ENCODE measurements at places on chromosomes 6 and 20.

DNA sequence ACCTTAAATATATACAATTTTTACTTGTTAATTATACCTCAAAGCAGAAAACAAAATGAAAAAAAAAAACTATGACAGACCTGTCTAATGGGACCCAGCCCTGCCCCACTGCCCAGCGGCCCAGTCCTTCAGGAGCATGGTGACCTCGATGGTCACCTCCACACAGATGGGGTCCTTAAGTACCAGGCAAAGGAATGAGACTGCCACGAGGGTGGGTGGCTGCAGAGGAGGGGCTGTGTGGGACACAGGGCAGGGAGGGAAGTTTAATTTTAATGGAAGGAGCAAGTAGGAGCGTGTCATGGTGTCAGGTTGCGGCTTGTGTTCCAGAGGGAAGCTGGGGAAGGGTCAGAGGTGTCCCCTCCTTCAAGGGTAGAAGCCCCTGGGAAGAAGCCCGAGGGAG, 28.6 kb downstream of the GABRR2 start:
- DNase-seq: no peak

DNA sequence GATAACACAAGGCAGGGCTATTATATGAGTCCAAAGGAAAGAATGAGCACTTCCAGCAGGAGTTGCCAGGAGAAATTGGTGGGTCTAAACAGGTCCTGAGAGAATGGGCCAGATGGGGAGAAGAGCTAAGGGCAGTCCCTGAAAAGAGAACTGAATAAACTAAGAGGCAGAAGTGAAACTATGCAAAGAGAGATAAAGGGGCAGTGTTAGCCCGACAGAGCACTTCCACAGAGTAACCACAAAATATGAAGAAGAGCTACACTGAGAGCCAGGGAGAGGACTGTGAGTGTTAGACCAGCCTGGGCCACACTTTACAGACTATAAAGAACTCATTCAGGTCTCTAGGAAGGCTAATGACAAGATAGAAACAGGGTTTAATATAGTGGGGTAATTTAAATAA, 43.8 kb downstream of the RALGAPA2 start:
- no peak for DNase-seq

DNA sequence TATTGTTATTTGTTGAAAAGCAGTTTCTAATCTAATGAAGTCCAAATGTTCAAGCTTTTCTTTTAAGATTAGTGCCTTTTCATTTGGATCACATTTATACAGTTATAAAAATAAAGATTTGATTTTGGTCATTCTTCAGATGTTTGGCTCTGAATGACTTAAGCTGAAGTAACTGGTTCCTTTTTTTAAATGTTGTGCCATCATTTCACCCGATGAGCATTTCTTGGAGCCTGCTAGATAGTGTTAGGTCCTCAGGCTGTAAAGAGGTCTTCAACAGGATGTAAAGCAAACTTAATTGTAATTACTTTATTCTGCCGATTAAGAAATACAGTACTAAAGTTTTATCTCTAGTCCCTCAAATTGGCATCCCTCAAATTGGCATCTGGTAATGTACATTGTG, 41.2 kb upstream of the ASIP start:
- no peak for DNase-seq

GRCh38 chr6:105968603-105969333, 117.4 kb upstream of the PRDM1 start:
- DNase-seq: no peak

DNA sequence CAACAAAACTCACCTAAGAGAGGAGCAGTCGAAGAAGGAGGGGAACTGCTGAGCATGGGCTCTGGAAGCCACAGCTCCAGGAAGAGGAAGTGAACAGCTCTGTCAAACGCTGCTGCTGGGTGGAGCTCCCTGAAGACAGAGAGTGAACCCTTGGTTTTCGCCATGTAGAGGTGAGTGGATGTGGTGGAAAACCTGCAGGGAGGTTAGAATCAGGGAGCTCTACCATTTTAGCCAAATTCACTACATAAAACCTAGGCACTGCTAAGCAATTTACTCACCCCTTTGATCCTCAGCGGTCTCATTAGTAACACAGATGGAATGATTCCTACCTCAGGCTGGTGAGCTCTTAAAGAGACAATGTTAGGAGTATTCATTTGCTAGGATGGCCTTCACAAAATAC, 19.4 kb upstream of the TFAP2A start:
- DNase-seq: no peak

DNA sequence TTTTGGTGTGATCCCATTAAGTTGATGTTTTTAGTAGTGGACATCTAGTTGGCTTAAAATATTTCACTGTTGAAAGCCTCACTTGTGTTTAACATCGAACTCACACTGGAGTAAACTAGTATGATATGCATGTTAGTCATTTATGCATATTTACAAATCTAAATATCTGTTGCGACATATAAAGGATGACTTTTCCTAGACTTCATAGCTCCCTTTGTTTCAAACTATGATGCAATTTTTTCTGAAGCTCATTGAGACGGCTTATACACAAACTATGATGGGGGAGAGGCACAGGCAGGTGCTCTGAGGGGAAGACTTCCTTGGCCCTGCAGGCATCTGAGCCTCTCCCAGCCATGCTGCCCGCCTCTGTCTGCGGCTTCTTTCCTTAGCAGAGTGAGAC, 11.8 kb upstream of the FOXC1 start:
- no peak for DNase-seq

GRCh38 chr20:34084227-34084923, 27.7 kb downstream of the EIF2S2 start:
- DNase-seq: no peak

DNA sequence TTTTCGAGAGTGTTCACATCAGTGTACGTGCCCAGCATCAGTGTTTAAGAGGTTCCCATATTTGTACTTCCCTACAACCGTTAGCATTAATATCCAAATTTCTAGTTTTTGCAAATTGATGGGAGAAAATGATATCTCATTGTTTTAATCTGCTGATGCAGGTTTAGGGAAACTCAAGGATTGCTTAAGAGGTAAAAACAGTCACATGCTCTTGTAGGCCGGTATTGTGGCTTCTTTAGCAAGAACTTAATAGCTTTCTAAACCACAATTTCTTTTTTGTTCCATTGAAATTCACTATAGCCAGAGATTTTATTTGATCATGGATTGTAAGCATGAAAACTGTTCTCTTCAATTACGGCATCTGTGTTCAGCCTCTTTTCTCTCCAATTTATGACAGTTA, 29.5 kb downstream of the BEND6 start:
- DNase-seq: no peak

DNA sequence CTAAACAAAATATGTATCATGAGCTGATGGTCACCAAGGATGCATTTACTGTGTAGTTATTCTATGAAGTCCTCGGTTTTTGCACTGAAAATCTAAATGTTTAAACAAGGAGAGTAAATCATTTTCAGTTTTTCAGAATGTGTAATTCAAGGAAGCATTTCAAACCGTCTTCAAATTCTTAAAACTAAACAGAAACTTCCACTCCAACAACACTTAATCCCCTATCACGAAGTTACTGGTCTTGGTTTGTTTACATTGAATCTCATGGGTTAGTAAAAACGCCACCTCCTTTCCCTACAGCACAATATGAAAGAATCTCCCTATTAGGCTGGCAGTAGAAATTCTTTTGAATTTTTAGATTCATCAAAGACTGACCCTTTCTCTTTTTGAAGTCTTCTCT, 192.9 kb downstream of the AIG1 start:
- DNase-seq: no peak

GRCh38 chr6:10759312-10759839, 11.8 kb downstream of the TMEM14B start:
- DNase-seq: no peak

DNA sequence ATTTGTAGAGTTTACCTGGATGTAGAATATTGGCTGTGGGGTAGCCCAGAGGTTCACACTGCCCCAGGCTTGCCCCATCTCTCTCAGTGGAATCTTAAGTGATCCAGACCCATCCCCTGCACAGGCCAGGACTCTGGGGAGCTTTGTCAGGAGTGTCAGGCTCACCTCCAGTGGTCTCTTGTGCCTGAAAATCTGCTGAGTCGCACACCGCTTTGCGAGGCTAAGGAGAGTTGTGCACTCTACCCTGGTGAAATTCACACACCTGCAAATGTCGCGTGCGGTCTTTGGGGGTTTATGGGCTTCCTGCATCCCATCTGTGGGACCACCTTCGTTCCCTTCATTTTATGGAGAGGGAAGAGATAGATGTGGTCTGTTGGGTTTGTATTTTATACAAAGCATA, 63.6 kb upstream of the KIF25 start:
- DNase-seq: no peak

DNA sequence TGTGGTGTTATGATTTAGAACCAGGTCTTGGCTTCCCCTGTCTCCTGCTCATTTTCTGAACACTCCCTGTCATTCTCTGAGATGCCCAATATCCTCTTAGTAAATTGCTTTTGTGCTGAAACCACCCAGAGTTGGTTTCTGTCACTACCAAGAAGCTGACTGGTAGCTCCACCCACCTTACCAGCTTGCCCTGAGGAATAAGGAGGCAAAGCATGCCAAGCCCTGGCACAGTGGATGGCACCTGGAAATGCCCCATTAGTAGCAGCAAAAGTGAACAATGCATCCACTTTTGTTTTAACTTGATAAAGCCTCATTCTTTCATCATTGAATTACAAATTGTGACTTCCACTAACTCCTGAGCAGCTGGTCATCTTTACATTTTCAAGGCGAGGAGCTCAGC, 157.7 kb downstream of the CDC5L start:
- DNase-seq: no peak

DNA sequence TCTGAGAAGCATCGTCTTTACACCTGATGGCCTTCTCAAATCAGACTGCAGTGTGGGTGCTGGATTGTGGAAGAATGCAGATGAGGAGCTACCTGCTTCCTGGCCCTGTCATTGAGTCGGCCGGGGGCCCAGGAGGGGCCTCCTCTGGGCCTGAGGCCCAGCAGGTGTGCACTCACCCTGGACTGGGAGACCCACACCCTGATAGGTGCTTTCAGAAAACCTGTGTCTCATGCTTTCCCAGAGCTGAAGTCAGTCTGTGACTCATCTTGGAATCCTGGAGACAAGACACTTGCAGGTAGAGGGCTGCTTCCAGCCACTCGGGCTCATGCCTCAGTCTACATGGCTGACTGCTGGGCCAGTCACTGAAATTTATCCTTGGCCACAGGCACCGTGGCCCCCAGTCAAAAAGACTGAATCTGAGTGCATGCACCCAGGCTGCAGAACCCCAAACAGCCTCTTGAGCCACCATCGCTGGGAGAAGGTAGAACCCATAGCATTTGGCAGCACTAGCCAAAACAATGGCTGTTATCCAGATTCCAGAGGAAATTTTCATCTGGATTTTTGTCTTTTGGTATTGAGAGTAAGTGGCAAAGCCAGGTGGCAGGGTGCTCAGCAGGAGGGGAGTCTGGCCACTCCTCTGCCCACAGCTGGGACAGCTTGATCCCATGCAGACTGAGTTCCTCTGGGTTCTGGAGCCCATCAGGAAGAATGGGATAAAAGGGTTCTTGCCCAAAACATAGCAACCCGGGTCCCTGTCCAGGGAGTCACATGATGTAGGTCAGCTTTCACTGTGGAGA, 182.0 kb upstream of the CST7 start:
- no peak for DNase-seq

DNA sequence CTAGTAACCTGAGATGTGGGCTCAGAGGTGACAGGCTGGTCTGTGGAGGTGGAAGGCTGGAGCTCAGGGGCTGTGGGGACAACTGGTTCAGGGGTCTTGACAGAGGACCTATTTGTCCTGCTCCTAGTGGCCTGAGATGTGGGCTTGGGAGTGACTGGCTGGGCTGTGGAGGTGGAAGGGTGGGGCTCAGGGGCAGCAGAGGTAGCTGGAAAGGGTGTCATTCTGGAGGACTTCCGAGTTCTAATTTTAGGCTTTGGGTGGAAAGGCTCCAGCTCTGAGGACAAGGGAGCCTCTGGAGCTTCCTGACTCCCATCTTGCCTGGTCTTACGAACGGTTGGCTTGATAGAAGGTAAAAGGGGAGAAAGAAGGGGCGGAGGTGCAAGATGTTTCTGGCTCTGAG, 11.5 kb downstream of the MDC1 start:
- no peak for DNase-seq

DNA sequence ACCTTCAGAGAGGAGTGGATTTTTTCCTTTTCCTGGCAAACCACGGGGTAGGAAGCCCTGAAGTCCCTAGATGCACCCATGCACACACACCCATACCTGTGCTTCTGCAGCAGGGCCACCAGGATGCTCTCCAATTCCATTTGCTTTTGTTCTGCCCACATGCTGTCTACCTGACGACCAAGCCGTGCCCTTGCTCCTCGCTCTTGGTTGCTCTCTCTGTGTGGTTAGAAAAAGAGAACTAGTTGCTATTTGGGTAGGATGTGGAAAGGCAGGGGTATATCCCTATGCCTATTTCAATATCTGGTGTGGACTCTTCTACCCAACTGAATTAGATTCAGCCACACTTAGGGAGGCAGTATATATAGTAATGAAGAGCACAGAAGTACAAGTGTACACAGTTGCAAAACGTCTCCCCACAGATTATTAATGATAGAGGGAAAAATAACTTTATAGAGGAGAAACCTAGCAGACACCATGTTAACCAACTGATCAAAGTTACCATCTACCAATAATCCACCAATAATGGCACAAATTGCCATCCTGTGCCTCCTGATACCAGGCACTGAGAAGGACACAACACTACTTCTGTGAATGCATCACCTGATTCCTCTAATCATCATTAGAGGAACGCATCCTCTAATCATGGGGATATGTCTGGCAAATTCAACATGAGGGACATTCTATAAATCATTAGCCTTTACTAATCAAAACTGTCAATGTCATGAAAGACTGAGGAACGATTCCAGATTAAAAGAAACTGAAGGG, 7.3 kb downstream of the GHRH start:
- DNase-seq: no peak

GRCh38 chr6:114055763-114056162, 84.8 kb upstream of the HDAC2 start:
- DNase-seq: no peak

- no peak for DNase-seq
These were observed 7.8 kb upstream of the DUSP22 start for GRCh38 chr6:284486-284885.

- DNase-seq: no peak
These were observed 15.8 kb downstream of the BPIFB4 start for GRCh38 chr20:33095249-33095648.

GRCh38 chr6:104884867-104885517, 25.3 kb upstream of the HACE1 start:
- no peak for DNase-seq
